ENCODE measurements at places on chromosomes 7 and 10. TPM values are rescaled to one million over a fixed set of nuclear protein-coding genes. Genes with fewer than 3 reads are reported as not detected.

CPA5 gene
- total RNA-seq = 0.13 TPM

IDI2 gene
- total RNA-seq = not detected

DNA sequence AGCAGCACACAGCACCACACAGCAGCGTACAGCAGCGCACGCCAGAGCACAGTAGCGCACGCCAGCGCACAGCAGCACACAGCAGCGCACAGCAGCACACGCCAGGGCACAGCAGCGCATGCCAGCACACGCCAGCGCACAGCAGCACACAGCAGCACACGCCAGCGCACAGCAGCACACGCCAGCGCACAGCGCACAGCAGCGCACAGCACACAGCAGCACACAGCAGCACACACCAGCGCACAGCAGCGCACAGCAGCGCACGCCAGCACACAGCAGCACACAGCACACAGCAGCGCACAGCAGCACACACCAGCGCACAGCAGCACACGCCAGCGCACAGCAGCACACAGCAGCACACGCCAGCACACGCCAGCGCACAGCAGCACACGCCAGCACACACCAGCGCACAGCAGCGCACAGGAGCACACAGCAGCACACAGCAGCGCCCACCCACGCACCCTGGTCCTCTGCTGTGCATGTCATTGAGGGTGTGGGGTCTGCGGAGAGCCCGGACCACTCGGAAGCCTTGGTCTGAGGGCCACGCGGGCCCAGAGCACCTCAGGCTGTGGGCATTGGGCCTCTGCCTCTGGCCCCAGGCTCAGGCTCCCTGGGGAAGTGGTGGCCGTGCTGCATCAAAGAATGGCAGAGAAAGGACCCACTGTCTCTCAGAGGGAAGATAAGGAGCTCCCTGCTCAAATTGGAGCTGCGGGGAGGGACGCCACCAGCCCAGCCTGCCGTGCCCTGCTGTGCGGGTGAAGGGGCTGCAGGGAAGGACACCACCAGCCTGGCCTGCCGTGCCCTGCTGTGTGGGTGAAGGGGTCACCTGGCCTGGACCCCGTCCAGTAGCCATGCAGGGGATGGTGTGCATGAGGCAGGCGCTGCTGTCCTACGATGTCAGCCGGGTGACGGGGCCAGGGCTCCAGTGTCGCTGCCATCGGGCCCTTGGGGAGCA, 27.5 kb upstream of the GPR146 start:
- DNase-seq = no peak

GRCh38 chr7:70574970-70575799, 556.8 kb upstream of the GALNT17 start:
- peak; percentile 80 for DNase-seq

GRCh38 chr7:983004-983615, at the start of gene CYP2W1:
TSS of gene CYP2W1 (plus strand) at chr7:983181. CDS start at chr7:983212, 31 bp downstream.
- no peak for DNase-seq

GRCh38 chr10:21721000-21721665, 187.1 kb downstream of the MLLT10 start:
- no peak for DNase-seq

DNA sequence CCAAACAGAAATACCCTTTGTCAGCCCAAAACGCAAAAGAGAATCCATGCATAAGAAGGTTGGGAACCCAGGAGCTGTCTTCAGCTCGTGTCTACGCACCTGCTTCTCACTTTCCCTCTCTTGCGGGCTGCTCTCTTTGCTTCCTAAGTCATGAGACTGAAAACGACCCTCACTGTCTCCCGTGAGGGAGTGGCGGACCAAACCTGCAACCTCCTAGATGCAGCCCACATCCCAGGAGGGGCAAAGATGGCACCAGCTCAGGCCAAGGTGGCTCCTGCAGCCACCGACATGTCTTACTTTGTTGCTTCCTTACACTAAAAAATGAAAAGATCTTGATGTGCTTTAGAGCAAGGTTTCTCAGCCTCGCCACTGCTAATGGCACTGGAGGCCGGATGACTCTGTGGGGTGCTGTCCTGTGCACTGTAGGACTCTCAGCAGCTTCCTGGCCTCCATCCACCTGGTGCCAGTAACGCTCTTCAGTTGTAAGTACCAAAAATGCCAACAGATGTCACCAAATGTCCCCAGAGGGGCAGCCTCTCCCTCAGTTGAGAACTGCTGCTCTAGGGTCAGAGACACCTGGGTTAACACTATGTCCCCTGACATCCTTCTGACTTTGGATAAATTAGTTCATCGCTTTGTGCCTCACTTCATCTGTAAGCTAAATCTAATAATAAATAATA, 179.8 kb upstream of the PFKP start:
- no peak for DNase-seq

DNA sequence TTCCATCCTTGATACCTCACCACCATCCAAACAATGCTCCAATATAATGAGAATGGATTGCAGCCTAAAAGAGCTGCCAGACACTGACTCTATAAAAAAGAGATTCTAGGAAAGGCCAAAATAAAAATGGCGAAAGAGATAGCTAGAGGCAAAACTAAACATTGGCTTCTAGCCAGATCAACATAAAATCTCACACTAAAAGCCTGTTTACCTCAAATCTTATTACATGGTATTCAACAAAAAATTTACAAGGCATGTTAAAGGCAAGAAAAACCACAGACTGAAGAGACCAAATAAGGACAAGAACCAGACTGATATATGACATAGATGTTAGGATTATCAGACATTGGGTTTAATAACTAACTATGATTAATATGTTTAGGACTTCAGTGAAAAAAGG, 1127.0 kb downstream of the DNAJB9 start:
- no peak for DNase-seq

GRCh38 chr10:48314107-48314506, 7.6 kb downstream of the MAPK8 start:
- DNase-seq = no peak

DNA sequence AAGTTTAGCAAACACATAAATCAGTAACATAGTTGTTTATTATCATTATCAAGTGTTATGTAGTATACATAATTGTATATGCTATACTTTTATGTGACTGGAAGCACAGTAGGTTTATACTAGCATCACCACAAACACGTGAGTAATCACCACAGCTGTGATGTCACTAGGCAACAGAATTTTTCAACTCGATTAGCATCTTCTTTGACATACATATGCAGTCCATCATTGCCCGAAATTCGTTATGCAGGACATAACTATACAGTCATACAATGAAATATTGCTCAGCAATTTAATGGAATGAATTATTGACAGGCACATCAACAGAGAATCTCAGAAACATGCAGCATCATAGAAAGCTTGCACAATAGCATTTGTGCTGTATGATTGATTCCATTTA, 77.7 kb downstream of the LSM5 start:
- DNase-seq = no peak

DNA sequence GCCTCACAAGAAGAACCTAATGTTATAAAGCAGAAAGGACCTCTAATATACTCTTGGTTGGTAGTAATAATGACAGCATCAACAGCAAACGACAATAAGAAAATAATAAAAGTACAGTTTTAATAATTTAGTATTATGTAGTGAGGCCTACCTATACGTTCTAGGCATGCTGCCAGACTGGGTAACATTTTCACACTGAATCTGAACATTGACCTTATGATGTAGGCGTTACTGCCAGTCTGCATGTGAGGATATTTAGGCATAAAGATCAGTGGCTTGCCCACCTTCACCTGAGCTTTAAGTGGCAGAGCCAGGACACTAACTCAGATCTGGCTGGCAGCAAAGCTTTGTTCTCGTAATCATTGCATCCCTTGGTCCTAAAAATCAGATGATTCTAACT, 2.5 kb downstream of the FGL2 start:
- DNase-seq = no peak

- no peak for DNase-seq
These were observed 236.7 kb upstream of the KLF14 start for GRCh38 chr7:130970696-130971095.

- no peak for DNase-seq
These were observed 194.0 kb upstream of the PPP1R3A start for GRCh38 chr7:114112806-114113205.

DNA sequence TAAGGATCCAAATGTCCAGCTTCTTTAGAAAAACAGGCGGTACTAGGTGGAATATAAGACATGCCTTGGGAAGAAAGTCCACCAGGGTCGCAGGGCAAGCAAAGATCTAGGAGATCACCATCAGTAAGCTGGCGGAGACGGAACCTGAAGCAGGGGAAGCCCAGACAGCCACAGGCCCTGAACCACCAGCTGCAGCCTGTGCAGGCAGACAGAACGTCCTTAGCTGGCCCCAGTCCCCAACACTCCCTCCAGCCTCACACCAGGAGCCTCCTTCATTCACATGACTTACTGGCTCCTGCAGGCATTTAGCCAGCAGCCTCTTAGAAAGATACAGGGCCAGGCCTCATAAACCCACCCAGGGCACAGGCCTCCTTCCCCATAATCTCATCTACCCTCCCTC, 17.4 kb downstream of the RGS10 start:
- no peak for DNase-seq

All from bronchial epithelial cell (primary cell).